ENCODE measurements at places on chromosomes 3 and 15.

DNA sequence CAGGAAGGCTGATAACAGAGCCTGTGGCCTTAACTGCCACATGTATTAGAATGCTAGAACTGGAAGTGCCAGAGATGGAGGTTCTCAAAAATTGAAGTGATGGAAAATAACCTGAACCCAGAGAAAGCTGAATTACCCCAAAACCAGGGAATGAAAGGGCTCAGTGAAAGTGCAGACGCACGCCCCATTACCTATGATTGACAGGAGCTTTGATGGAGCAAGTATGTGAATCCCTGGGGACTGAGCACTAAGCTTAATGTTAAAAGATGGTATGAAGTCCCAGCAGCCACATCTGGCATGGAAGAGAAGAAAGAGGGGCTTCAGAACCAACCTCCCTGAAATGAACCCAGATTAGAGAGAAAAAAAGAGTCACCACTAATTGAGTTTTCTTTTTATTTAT is 118.4 kb upstream of the FHIT start:
- no peak for DNase-seq

DNA sequence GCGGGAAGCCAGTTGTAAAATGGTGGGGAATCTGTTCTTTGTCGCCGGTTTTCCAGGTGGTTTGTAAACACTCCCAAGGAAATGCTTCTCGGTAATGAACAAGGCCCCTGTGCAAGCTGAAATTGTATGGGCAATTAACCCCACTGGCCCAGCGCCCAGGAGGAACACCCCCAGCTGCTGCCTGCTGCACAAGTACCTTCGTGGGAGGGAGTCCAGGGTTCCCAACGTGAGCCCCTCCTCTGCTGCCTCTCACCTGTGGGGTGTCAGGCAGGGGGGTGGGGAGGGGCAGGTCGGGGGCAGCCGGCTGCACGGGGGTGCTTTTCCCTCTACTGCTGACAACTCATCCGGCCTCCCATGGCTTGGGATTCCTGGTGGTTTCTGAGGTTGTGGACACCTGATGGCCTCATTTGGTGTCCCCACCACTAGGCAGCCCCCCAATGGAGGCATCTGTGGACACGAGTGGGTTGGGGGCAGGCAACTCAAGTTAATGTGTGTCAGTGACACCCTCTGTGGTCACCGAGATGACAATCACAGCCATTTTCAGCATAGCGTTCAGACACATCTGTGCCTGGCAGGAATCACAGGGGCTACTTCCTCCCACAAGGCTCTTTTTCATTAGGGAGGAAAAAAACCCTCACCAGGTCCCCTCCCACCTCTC is 35.6 kb upstream of the PRR23E start:
- no peak for DNase-seq

DNA sequence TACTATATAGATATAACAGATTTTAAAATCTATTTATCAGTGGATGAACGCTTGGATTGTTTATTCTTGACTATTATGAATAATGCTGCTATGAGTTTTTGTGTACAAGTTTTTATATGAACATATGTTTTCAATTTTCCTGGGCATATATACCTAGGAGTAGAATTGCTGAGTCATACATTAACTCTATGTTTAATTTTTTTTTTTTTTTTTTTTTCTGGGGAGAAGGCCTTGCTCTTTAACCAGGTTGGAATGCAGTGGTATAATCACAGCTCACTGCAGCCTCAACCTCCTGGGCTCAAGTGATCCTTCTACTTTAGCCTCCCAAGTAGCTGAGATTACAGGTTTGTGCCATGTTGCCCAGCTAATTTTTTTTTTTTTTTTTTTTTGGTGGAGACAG is 9.1 kb downstream of the CIDEC start:
- no peak for DNase-seq

GRCh38 chr15:39282663-39283208 is 298.1 kb upstream of the THBS1 start:
- DNase-seq = no peak

GRCh38 chr3:44363591-44363990 is 25.0 kb downstream of the TCAIM start:
- DNase-seq = no peak

GRCh38 chr3:114418724-114419543 is 125.1 kb downstream of the TIGIT start:
- no peak for DNase-seq

- no peak for DNase-seq
Measured at GRCh38 chr3:96169111-96169766, 645.2 kb upstream of the EPHA6 start.

- no peak for DNase-seq
Measured at GRCh38 chr3:24480497-24480896, 14.2 kb downstream of the THRB start.

Data from ELF-1 (cell line).